ENCODE measurements at places on chromosomes 12 and 14.

GRCh38 chr12:124829708-124830304 lies 33.9 kb downstream of the SCARB1 start:
- no peak for DNase-seq

- no peak for DNase-seq
Measured at GRCh38 chr12:68481181-68481941, 129.3 kb upstream of the RAP1B start.

GRCh38 chr12:52821071-52821730 lies 7.3 kb upstream of the KRT4 start:
- no peak for DNase-seq

GRCh38 chr12:13387101-13387500 lies 190.6 kb downstream of the EMP1 start:
- DNase-seq, result no peak

DNA sequence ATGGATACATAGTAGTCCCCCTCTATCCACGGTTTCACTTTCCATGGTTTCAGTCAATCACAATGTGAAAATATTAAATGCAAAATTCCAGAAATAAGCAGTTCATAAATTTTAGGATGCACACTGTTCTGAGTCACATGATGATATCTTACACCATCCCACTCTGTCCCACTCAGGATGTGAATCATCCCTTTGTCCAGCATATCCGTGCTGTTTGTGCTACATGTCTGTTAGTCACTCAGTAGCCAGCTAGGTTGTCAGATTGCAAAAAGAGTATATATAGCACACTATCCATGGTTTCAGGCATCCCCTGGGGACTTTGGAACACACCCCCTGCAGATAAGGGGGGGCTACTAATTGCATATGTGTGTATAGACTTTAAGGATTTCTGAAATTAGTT lies 8.1 kb upstream of the NAA30 start:
- DNase-seq, result no peak

DNA sequence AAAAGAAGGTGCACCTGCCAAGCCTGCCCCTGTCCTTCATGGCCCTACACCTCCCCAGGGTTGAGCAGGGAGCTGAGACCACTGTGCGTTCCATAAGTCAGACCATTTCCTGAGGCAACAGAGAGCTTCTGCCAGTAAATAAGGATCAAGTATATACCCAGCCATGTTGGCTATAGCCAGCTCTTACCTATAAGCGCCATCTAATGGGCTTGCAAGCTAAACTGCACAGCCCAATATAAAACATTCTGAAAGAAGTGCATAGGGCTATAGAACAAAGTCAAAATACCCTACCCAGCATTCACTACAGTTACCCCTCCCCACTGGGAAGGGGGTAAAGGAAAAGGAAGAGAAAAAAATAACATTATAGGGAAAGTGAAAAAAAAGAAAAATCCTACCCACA lies 59.3 kb upstream of the SCAF11 start:
- DNase-seq, result no peak

GRCh38 chr12:13102461-13103195 lies 839 bp downstream of the GSG1 start:
- DNase-seq, result no peak

DNA sequence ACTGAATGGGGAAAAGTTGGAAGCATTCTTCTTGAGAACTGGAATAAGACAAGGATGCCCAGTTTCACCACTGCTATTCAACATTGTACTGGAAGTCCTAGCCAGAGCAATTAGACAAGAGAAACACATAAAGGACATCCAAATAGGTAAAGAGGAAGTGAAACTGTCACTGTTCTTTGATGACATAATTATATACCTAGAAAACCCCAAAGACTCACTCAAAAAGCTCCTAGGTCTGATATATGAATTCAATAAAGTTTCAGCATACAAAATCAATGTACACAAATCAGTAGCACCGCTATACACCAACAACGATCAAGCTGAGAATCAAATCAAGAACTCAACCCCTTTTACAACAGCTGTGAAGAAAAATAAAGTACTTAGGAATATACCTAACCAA lies 157.3 kb upstream of the DDHD1 start:
- DNase-seq, result no peak

DNA sequence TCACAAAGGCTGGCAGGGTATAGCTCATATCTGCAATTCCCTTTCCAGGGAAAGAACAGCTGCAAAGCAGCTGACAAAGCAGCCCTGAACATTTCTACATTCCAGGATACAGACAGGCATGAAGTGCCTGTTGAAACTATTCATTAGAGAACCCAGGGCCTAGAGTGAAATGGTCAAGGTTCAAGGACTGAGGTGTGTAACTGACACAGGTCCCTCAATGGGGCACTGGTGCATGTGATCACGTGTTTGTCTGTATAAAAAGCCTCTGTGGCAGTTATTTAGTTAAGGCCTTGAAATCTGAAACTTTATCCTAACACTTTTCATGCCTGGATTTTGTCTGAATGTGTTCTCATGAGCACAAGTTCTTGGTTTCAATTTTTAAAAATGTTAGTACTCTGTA lies 47.1 kb downstream of the GIT2 start:
- no peak for DNase-seq

DNA sequence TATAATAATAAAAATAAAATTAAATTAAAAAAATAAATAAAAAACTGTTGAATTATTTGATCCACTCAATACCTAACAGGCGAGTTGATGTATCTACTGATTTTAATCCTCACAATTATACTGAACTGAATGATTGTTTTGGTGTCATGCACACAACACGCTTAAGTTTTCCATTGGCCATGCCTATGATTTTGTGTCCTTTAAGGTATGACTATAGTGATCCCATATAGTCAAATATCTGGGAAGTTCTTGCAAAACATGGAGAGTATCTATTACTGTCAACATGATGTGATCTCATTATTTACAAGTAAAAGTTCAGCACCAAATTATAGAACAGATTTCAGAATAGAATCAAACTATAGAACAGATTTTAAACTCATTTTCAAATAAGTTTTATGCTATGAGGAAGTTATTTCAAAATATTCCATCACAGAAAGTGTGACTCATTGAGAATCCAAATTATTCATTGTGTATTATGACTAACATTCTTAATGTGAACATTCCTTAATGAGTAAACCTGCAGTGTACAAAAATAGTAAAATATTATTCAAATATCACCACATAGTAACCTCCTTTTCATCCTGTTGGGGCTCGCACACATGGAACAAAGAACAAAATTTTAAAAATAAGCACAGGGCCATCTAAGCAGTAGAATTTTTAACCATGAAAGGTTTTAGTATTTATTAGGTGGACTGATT lies 190.4 kb downstream of the SLC25A21 start:
- DNase-seq, result no peak

DNA sequence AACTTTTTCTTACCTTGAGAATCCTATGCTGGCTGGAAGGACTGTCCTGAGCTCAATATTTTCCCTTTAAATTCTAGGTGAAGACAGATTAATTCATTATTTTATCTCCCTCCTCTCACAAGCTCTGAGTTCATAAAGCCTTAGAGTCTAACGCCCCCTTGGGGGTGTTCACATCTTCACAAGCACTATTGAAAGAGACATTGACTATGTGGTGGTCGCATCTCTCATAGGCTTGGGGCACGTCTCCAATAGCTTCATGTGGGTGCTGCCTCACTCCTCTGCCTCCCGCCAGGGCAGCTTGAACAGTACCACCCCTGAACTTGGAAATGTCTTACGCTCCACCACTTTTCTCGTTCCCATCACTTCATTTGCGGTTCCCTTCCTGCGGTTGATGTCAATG lies 106.2 kb downstream of the UNC79 start:
- DNase-seq, result no peak

DNA sequence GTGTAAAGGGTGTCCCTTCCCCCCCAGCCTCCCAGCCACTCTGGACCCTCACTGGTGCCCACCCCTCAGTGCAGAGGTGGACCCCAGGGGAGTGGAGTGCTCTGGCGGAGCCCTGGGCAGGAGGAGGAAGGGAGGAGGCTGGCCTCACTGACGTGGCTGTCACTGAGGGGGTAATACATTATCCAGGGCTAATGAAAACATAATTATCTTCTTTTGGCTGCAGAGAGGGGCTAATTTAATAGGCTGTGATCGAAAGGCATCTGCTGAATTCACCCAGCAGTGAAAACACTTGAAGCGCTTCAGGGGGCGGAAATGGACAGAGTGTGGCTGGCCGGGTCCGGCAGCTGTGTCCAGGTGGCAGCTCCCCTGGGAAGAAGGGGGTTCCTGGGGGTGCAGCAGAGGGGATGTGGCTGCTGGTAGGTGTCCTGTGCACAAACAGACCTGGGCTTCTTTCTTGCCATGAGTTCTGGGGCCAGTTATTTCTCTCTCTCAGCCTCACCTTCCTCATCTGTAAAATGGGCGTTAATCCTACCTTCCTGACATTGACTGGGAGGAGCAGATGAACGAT lies 3.7 kb upstream of the NOS1 start:
- no peak for DNase-seq

DNA sequence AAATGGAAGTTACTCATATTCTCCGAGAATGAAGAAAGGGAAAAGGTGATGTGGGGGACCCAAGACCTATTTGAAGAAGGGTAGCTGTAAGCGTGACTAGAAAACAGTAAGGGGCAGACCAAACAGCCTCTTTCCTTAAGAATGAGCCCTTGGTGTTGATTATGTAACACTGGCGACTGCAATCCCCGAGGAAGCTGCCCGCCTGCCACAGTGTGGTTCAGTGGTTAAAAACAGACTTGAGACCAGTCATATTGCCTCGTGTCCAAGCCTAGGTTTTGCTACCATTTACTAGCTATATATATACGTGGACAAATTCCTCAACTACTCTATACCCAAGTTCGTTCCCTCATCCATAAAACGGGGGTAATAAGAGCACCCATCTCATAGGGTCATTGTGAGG lies 49.1 kb downstream of the SSPN start:
- no peak for DNase-seq

DNA sequence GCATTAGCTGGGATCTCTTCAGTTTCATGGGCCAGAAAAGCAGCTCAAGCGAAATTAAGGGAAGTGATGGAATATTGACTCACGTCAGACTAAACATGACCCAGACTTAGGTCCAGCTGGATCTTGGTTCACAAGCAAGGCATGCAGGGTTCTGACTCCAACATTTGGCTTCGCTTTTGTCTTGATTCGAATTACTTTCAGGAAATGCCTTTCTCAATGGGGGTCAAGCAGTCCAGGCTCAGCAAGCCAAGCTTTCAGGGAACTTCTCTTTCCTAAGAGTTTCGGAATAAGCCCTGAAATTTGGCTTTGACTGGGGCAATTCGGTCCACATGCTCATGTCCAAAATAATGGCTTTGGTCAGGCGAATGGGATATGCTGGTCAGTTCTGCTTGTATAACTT lies 678.7 kb upstream of the TMEM132C start:
- DNase-seq, result no peak

DNA sequence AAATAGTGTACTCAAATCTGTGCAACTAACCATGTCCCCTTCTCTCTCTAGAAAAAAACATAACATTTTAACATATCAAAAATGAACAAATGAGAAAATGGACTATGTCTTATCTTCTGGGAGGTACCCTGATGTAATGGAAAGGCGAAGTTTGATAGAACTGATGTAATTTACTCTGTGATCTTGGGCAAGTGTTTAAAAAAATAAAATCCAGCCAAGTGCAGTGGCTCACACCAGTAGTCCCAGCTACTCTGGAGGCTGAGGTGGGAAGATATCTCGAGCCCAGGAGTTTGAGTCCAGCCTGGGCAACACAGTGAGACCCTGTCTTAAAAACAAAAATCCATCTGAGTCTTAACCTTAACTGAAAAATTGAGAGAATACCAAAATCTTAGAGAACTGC lies 35.8 kb upstream of the CFL2 start:
- no peak for DNase-seq

DNA sequence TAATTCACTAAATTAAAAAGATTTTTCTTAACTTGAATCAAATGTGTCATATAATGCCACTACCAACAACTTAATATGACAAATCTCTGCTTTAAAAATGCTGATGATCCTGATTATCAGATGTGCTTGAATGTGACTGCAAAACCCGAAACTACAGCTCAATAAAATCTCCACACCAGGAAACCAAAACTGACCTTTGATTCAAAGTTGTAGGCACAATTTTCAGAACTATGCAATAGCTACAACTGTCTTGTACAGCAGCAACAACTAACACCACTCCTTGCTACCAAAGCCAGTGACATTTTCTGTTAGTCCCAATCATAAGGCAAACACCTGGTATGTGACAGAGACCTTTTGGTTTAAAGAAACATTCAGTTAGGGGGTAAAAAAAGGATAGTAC lies 147.3 kb downstream of the CEP83 start:
- DNase-seq, result no peak

- no peak for DNase-seq
Measured at GRCh38 chr12:5817246-5817645, 127.8 kb downstream of the ANO2 start.

GRCh38 chr14:38507299-38507698 lies 251.4 kb upstream of the CLEC14A start:
- no peak for DNase-seq

All from stimulated activated CD4-positive, alpha-beta T cell treated with anti-CD3 and anti-CD28 coated beads, Interleukin-1b, Interleukin-23, amount 100 ng/mL, for 4 hours (primary cell).